ENCODE measurements at places on chromosomes 11 and 22. TPM values are rescaled to one million over a fixed set of nuclear protein-coding genes. Genes with fewer than 3 reads are reported as not detected.

The KLHL22 gene
- total RNA-seq = 23.3 TPM

DNA sequence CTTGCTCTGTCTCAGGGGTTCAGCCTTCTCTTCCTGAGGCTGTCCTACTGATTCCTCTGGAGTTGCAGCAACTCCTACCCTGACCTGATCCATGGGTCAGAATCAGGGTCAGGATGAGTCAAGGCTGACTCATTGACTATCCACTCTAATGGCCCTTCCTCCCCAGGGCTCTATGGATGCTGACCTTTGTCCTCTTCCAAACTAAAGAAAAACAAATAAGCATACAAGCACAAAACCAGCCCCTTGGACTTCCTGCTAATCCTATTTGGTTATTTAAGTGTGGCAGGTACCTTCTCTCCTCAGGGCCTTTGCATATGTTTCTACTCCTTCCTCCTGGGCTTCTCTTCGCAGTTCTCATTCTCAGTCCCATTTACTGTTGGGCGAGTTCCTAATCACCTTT lies 204.5 kb upstream of the NAV2 start:
- H3K27ac ChIP-seq = no peak overlapping the region
- no peak for DNase-seq
- no peak overlapping the region for H3K4me3 ChIP-seq
- H3K27me3 ChIP-seq = no peaks in the 10 kb centered on the region
- no peaks in the 10 kb centered on the region for H3K4me1 ChIP-seq

GRCh38 chr11:113764527-113765219 lies 8.8 kb downstream of the ZW10 start:
- H3K27ac ChIP-seq = no peak overlapping the region
- H3K4me1 ChIP-seq = no peaks in the 10 kb centered on the region
- peaks cover 32% of the 10 kb centered on the region for H3K36me3 ChIP-seq
- no peak for DNase-seq

GRCh38 chr11:96161307-96162089 lies 181.5 kb downstream of the MAML2 start:
- H3K4me1 ChIP-seq = peaks cover 14% of the 10 kb centered on the region
- no peak overlapping the region for H3K4me3 ChIP-seq
- no peaks in the 10 kb centered on the region for H3K27me3 ChIP-seq
- no peaks in the 10 kb centered on the region for H3K36me3 ChIP-seq
- no peak for DNase-seq

The SRSF8 gene
- total RNA-seq = 42.2 TPM

DNA sequence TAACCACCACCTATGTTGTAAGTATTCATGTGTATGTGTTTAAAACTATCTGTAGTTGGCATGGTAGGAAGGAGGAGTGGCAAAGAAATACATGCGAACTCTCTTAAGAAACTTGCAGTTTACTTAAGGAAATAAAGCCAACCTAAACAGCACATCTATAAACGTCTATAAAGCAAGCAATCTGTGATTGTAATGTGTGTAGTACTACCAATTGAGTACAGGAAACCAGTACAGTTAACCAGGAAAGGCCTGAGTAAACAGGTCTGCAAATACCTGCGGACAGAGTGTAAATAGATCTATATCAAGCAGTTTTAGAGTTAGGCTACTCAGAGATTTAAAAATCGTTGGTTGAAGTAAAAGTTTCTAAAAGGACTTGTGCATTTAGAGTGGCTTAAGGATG lies 59.5 kb upstream of the AMOTL1 start:
- no peak overlapping the region for H3K4me3 ChIP-seq
- no peaks in the 10 kb centered on the region for H3K27me3 ChIP-seq
- H3K36me3 ChIP-seq = no peaks in the 10 kb centered on the region
- H3K4me1 ChIP-seq = no peaks in the 10 kb centered on the region

DNA sequence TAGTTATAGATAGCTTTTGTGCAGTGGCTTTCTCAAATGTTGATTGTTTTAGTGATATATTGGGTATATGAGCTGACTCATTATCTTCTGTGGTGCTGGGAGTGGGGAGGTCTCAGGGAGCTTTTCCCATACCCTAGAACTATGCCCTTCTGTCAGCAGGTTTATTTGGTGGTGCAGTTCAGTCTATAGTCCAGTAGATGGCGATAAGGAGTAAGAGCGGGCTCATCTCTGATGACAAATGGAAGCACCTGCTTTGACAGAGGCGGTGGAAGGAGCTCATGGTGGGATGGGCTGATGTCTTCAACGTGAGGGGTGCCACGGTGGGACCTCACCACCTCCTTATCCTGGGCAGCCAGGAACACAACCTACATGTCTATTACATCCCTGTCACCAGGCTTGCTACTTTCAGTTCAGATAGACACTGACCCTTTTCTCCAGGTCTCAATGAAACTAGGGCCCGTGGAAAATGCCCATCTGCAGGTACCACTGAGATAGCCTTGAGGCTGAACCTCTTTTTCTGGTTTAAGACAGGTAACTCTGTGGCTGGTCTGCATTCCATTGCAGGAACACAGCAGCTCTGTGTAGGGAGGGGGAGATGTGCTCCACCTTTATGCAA lies 13.0 kb upstream of the OR6A2 start:
- no peaks in the 10 kb centered on the region for H3K27me3 ChIP-seq
- no peak overlapping the region for H3K4me3 ChIP-seq
- H3K27ac ChIP-seq = no peak overlapping the region
- DNase-seq = no peak

The IGSF22 gene
- total RNA-seq = 1.2 TPM

- H3K27ac ChIP-seq = no peak overlapping the region
- no peaks in the 10 kb centered on the region for H3K4me1 ChIP-seq
- DNase-seq = no peak
- H3K27me3 ChIP-seq = no peaks in the 10 kb centered on the region
- H3K36me3 ChIP-seq = no peaks in the 10 kb centered on the region
- no peak overlapping the region for H3K4me3 ChIP-seq
Observed at GRCh38 chr11:80168796-80169195, 728.0 kb upstream of the TENM4 start.

DNA sequence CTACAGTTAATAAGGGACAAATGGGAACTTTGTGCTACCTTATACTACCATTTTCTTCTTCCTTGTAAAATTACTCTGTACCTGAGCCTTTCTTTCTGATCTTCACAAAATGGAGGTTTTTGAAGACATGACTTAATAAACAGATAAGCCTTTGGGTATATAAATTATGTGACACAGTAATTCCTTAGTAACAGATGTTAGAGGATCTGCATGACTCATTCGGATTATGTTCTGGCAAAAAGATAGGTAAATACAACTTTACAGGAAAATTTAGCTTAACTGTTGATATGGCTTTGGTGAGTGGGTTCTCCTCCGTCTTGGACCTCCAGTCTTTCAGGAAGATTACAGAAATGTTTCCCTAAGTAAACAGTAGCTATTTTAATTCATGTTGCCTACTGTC lies 61.8 kb downstream of the BID start:
- peaks cover 2% of the 10 kb centered on the region for H3K4me1 ChIP-seq
- H3K36me3 ChIP-seq = peaks cover 5% of the 10 kb centered on the region
- no peak for DNase-seq
- H3K4me3 ChIP-seq = no peak overlapping the region

DNA sequence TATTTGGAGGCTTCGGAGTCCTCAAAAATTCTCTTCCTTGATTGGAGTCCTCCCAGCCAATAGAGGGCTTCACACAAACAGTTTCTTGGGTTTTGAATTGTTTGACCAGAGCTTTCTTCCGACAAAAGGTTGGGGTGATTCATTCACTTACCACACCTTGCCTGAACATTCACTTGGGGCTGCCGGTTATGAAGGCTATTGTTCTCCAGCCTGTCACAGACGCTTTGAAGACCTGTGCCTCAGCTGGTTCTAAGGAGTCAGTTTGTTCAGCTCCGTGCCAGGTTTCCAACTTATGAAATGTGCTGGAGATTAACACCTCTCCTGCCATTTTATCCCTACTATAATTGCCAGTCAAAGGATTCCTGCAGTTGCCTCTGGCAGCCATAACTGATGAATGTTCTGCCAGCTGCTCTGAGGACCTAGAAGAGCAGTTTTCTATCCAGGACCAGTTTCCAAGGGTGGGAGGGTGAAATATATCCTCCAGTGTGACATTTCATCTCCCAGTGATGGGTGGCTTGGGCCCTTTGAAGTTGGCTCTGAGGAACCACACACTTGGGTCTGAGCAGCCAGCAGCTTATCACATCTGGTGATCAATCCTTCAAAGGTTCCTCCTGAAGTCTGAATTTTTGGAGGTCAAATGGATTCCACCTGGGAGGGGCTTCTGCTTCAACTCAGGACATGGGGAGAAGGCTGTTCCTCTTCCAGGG lies 31.4 kb downstream of the LIMK2 start:
- no peak overlapping the region for H3K4me3 ChIP-seq
- peak overlapping the region; percentile 17 for H3K27ac ChIP-seq
- no peaks in the 10 kb centered on the region for H3K27me3 ChIP-seq
- H3K36me3 ChIP-seq = no peaks in the 10 kb centered on the region
- DNase-seq = no peak

- H3K4me1 ChIP-seq = no peaks in the 10 kb centered on the region
- DNase-seq = no peak
- H3K27ac ChIP-seq = no peak overlapping the region
- H3K36me3 ChIP-seq = no peaks in the 10 kb centered on the region
- no peaks in the 10 kb centered on the region for H3K27me3 ChIP-seq
- H3K4me3 ChIP-seq = no peak overlapping the region
Observed at GRCh38 chr11:21640491-21640890, 552.4 kb upstream of the ANO5 start.

The ELF5 gene
- total RNA-seq = 10.7 TPM

The TUB gene
- 3.6 TPM for total RNA-seq

DNA sequence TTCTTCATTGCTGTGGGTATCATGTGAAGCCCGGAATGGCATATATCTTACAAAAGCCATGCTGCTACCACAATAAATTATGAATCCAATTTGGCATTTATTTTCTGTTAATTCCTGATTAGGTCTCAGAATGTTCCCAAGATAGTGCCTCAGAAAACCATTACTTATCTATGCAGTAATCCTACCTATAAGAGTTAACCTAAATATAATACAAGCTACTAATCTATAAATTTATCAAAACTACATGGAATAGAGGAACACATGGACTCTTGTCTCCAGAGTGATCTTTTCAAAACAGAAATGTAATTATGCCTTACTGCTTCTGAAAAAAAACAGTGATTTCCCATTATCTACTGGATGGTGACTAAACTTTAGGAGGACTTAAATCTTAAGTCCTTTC lies 687.8 kb upstream of the ANO5 start:
- no peak overlapping the region for H3K4me3 ChIP-seq
- no peaks in the 10 kb centered on the region for H3K36me3 ChIP-seq
- no peak for DNase-seq
- no peaks in the 10 kb centered on the region for H3K27me3 ChIP-seq
- H3K27ac ChIP-seq = no peak overlapping the region

The IL18 gene
- 49.9 TPM for total RNA-seq

- no peak overlapping the region for H3K27ac ChIP-seq
- H3K4me3 ChIP-seq = no peak overlapping the region
- H3K27me3 ChIP-seq = no peaks in the 10 kb centered on the region
- H3K4me1 ChIP-seq = no peaks in the 10 kb centered on the region
Observed at GRCh38 chr11:16367252-16367651, 10.9 kb upstream of the SOX6 start.

DNA sequence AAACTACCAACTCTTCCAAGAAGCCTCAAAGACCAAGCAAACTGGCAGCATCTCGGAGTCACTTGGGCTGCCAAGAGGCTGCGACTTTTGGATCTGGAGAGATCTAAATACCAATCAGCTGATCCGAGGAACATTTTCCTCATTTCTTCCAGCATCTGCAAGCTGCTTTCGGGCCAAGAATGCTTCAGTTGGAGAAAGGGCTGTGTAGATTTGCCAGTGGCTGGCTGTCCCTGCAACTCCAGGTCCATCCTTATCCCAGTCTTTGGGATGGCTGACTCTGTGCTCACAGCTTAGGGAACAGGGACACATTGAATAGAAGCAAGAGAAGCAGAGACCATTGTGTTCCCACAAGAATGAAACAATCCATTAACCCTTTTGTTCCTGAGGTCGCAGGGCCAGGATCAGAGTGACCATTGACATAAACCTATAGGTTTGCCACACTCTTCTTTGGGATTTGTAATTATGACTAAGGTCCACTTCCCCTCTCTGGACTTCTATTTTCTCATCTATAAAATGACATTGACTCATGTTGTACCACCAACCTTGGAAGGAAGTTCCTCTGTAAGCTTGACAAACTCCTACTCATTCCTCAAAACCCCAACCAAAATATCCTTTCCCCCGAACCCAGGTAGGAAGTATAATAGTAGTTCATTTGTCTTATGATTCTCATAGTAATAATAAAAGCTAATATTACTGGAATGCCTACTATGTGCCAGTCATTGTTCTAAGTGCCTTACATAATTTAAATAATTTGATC lies 340.8 kb downstream of the MN1 start:
- H3K27ac ChIP-seq = no peak overlapping the region
- peaks cover 3% of the 10 kb centered on the region for H3K27me3 ChIP-seq
- DNase-seq = no peak
- no peaks in the 10 kb centered on the region for H3K4me1 ChIP-seq
- H3K4me3 ChIP-seq = no peak overlapping the region

DNA sequence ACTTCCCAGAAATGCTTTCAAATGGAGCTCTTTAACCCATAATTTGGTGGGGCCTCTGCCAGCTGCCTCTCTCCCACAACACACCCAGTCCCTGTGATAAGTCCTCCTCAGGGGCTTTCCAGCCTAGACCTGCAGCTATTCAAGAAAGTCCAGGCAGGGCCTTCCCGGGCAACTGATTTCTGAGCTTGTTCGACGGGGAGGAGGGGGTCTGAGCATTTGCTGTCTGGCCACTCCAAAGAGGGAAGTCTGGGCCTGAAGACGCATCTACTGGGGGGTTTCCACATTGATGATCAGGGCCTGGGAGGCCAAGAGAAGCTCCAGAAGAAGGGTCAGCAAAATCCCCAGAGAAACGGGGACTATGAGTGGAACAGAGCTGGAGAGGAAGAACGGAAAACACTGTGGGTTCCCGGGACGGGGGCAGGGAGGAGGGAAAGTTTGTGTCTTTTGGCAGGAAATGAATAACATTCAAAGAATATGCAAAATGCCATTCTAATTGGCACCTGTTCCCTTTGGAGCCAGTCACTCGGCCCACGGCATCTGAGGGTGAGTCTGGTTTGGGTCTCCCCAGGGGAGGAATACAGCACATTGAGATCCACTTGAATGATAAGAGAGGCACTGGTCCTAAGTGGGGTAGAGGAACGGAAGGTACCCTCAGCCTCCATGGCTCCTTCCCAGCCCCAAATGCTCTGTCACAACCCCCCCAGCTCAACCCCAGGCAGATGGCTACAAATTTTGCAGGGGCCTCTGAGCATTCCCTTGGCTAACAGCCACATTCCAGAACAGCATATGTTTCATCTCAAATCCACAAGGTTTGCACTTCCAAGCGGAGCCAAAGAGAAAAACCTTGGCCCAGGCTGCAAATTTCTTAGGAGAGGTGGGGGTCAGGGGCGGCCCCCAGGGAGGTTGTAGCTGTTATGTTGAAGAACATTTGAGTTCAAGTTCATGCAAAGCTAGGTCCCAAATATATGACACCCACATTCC lies 72.0 kb downstream of the RPUSD4 start:
- H3K4me3 ChIP-seq = no peak overlapping the region
- peak overlapping the region; percentile 30 for H3K27ac ChIP-seq
- peaks cover 40% of the 10 kb centered on the region for H3K4me1 ChIP-seq
- no peaks in the 10 kb centered on the region for H3K36me3 ChIP-seq

- no peaks in the 10 kb centered on the region for H3K36me3 ChIP-seq
- H3K4me3 ChIP-seq = no peak overlapping the region
- H3K27me3 ChIP-seq = no peaks in the 10 kb centered on the region
- H3K4me1 ChIP-seq = peaks cover 41% of the 10 kb centered on the region
Observed at GRCh38 chr11:62504158-62504973, 42.2 kb downstream of the AHNAK start.

The JAML gene
- total RNA-seq = 87.9 TPM

The SULT4A1 gene
- not detected for total RNA-seq

The PRRG4 gene
- total RNA-seq = 12.6 TPM

- H3K4me3 ChIP-seq = peak overlapping the region; percentile 40
- DNase-seq = no peak
- H3K27me3 ChIP-seq = no peaks in the 10 kb centered on the region
- no peak overlapping the region for H3K27ac ChIP-seq
- no peaks in the 10 kb centered on the region for H3K36me3 ChIP-seq
Observed at GRCh38 chr22:38981005-38981991, 849 bp upstream of the APOBEC3B start.
